ENCODE measurements at places on chromosomes 6 and 20. TPM values are rescaled to one million over a fixed set of nuclear protein-coding genes. Genes with fewer than 3 reads are reported as not detected.

POU5F1 gene
- 1.4 TPM for polyA plus RNA-seq

TGM3 gene
- polyA plus RNA-seq: 0.39 TPM

ZNF335 gene
- 12.4 TPM for polyA plus RNA-seq

PKIB gene
- polyA plus RNA-seq: 1.5 TPM

LTA gene
- 0.43 TPM for polyA plus RNA-seq

THBS2 gene
- 8.0 TPM for polyA plus RNA-seq

STX11 gene
- 1.0 TPM for polyA plus RNA-seq

PLG gene
- 10.2 TPM for polyA plus RNA-seq

SAMD5 gene
- 16.2 TPM for polyA plus RNA-seq

BCL2L1 gene
- polyA plus RNA-seq: 67.2 TPM

FBXO5 gene
- polyA plus RNA-seq: 42.5 TPM

AKAP7 gene
- polyA plus RNA-seq: 11.5 TPM

KHDC1L gene
- polyA plus RNA-seq: not detected

GRCh38 chr20:41140226-41141133 lies 3.1 kb downstream of the PLCG1 start:
- DNase-seq: no peak

DNA sequence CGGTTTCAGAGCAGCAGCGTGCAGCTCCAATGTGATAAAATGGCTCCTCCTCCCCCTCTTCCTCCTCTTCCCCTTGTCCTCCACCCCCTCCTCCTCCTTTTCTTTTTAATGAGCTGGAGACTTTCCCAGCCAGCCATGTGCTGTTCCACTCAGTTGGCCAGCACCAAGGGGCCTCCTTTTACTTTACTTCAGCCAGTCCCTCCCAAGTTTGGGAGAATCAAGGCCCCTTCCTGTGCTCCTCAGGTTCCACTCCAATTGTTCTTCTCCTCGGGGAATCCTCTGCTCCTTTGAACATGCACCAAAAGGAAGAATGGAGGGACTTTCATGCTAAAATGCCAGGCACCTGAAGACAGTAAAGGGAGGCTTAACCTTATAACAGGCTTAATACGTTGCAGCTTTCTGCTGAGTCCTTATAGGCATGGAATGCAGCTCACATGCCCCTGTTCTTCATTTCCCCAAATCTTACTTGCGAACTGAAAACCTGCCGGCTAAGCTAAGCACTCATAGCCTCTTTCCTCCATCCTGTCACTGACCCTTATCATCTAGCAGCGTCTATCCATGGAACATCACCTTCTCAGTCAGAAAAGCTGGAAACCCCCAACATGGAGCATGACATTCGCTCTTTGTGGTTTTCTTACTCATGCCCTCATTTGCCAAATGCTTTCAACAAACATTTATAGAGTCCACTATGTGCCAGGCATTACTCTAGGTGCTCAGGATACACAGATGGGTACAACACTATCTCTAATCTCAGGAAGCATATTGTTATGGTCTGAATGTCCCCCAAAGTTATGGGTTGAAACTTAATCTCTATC lies 170.6 kb downstream of the PHACTR1 start:
- DNase-seq: no peak

- DNase-seq: no peak
Observed at GRCh38 chr20:53412577-53413185, 181.0 kb downstream of the ZNF217 start.

GRCh38 chr6:51398793-51399192 lies 580.1 kb downstream of the TFAP2B start:
- DNase-seq: no peak

GRCh38 chr20:35669681-35670080 lies 5.0 kb upstream of the CPNE1 start:
- DNase-seq: no peak

GRCh38 chr6:45438151-45438550 lies 60.4 kb upstream of the SUPT3H start:
- DNase-seq: no peak

DNA sequence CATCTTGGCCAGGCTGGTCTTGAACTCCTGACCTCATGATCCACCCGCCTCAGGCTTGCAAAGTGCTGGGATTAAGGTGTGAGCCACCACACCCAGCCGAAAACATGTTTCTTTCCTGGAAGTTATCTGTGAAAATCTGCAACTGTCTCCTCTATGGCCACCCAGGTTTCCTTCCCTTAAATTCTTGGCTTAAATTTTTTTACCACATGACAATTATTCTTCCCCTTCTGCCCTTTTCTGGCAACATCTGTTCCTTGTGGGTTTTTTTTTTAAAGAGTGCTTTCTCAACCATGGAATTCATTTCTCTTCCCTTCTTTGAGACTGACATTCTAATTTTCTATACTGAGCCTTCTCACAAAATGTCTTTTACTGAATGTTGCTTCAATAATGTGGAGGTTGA lies 59.6 kb downstream of the DOK5 start:
- no peak for DNase-seq

GRCh38 chr20:9068233-9068801 lies 570 bp upstream of the PLCB4 start:
- DNase-seq: peak; percentile 41

GRCh38 chr20:42741906-42742305 lies 447.8 kb downstream of the PTPRT start:
- DNase-seq: no peak

DNA sequence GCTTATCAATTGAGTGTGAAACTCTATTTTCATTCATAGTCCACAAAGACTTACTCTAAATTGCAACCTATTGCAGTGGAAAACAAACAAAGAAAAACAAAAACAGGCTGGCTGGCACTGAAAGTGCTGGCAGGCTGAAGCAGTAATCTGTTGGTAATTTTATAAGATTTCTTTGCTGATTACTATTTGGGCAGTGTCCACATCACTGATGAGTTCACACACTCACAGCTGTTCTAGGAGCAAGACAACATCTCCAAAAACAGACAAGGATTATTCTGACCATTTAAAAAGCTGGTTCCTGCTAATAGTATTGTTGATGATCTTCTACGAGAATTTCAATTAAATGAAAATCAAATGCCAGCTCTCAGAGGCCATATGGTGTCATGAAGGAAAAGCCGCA lies 26.9 kb downstream of the MARCKS start:
- no peak for DNase-seq

- no peak for DNase-seq
Observed at GRCh38 chr6:30156262-30156599, 4.8 kb downstream of the TRIM10 start.

GRCh38 chr20:2873747-2874041 lies 413 bp downstream of the PTPRA start:
- DNase-seq: no peak

DNA sequence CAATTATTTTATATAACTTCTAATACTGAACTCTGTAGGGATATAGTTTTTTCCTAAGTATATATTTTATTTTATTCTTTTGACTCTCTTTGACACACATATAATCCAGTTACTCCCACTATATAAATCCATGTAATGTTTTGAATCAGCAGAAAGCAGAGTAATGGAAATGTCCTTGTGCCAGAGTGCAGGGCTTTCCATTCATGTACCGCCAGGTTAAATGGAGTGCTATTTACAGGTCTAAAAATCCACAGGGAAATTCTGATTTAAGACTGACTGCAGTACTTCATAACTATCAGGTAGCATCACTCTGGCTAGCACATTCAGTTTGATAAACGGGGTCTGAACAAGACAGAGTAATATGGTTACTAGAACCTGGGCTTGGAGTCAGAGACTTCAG lies 626.8 kb downstream of the COL12A1 start:
- no peak for DNase-seq

GRCh38 chr20:4415281-4415680 lies 306.4 kb upstream of the PRND start:
- DNase-seq: no peak

- DNase-seq: no peak
Observed at GRCh38 chr20:38303908-38304379, at the start of gene BPI. TSS of gene BPI (plus strand) at chr20:38304156. CDS start at chr20:38304224, 68 bp downstream.

DNA sequence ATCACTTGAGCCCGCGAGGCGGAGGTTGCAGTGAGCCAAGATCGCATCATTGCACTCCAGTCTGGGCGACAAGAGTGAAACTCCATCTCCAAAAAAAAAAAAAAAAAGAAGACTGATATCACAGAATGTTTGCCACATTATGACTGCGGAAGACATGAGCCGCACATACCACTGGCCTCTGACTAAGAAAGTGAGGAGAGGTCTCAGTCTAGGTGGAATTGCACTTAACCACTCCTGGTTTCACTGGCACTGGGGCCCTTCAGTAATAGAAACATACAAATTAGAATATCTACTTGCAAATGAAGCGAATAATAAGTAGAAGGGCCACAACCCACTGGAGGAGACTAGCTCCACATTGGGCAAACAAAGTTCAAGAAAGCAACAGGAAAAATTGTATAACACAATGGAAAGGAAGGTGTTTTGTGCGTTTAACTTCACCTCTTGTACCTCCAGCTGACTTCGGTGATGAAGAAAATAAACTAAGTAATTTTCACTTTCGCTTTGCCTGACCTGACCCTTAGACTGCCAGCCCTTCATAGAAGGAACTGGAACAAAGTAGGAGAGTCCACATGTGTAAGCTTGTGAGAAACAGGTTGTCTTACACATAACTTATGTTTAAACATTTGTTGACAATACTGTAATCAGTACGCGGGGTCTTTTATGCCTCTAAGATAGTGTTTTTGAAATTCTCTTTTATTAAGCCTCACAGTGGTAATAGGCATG lies 147.5 kb upstream of the TSHZ2 start:
- no peak for DNase-seq

- no peak for DNase-seq
Observed at GRCh38 chr20:33828967-33829560, 17.9 kb downstream of the CHMP4B start.

DNA sequence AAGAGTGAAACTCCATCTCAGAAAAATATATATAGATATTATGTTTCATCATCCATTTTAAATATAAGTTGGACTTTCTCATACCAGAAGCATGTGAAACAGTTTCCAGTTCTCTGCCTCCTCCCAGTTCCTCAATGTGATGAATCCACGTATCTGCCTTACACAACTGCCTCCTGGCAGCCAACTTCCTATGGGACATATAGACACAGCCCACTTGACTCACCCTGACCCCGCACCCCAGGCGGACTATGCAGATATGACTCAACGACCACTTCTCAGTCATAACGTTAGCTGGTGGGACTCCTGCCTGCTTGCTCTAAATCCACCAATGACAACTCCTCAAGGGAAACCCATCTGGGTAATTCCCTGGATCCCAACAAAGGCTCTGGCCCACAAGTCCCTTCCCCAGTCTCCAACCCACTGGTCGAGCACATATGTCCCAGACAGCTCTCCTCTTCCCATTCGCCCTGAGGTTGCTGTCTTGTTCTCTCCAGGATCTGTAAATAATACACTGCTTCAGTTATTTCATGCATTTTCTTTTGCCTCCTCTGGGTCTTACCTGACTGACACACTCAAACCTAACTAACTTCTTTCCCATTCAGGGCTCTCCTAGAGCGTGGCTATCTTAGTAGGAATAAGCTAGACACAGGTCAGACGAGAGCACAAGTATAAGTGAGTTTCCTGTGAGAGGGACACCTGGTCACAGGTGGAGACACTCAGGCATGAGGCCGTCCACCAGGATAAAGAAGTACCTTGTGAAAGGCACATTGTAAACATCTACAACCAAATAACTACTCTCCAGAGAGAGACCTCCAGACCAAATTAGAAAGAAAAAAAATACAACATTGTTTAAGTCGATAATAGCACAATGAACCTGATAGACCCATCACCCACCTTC lies 548.5 kb downstream of the CD83 start:
- DNase-seq: no peak

GRCh38 chr6:139423037-139423703 lies 48.7 kb upstream of the CITED2 start:
- DNase-seq: no peak

GRCh38 chr20:25013478-25014380 lies 21.2 kb upstream of the APMAP start:
- DNase-seq: no peak

- DNase-seq: no peak
Observed at GRCh38 chr6:144252259-144252658, 32.9 kb upstream of the UTRN start.

All from left renal pelvis (tissue), 4 donors.